ENCODE measurements at places on chromosomes 2 and 18. TPM values are rescaled to one million over a fixed set of nuclear protein-coding genes. Genes with fewer than 3 reads are reported as not detected.
A peak's percentile ranks its signal among the peaks of the same experiment; 100 is the strongest.

DNA sequence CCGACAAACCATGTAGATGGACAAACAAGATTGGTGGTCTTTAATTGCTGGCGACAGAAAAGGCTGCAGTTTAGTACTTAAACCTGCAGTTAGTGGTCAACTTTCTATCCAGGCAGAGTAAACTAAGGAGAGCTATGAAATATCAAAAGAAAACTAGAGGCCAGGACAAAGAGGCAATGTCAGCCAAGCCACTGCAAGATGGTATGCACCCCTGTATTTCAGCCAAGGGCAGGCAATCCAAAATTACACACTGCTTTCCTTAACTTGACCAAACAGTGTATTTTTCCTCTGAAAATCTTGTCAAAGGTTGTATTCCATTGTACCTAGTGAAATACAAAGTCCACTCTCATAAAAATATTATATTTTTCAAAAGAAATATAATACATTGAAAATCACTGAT is 9.3 kb downstream of the NIFK start:
- DNase-seq = no peak

- no peak for DNase-seq
These were observed 37.9 kb downstream of the INHBB start for GRCh38 chr2:120383631-120384340.

DNA sequence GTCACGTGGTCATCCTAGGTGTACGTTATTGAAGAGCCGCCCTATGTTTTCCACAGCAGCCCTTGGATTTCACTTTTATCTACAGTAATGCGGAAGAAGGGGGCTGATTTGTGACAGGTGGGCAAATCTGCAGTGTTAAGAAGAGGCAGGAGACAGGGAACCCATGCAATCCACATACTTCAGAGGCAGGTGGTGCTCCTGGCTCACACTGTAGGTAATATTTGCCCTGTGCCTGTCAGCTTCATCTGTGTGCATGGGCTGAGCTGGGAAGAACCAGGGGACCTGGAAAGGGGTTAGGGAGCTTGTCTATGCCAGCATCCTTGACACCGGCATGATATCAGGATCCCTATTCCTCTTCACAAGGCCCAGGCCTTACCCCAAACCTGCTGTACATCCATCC is 183.9 kb downstream of the SH3RF3 start:
- DNase-seq = no peak

DNA sequence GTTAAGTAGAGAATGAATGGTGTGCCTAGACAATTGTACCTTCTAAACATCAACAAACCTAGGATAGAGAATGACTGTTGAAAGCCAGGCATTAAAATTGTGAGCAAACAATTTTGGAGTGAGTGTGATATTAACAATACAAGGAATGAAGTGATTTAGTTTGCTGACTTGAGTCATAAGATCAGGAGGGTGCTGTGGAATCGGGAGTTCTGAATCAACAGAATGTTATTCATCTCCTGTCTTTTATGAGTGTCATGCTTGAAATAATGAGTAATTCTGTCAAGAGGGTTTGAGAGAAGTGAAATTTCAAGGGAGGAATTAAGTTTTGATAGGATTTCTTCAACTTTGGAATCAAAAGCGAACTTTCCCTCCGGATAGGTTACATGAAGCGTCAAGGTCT is 214.4 kb upstream of the DSEL start:
- DNase-seq = no peak

- DNase-seq = no peak
These were observed 65.9 kb upstream of the ITM2C start for GRCh38 chr2:230798769-230799399.

DNA sequence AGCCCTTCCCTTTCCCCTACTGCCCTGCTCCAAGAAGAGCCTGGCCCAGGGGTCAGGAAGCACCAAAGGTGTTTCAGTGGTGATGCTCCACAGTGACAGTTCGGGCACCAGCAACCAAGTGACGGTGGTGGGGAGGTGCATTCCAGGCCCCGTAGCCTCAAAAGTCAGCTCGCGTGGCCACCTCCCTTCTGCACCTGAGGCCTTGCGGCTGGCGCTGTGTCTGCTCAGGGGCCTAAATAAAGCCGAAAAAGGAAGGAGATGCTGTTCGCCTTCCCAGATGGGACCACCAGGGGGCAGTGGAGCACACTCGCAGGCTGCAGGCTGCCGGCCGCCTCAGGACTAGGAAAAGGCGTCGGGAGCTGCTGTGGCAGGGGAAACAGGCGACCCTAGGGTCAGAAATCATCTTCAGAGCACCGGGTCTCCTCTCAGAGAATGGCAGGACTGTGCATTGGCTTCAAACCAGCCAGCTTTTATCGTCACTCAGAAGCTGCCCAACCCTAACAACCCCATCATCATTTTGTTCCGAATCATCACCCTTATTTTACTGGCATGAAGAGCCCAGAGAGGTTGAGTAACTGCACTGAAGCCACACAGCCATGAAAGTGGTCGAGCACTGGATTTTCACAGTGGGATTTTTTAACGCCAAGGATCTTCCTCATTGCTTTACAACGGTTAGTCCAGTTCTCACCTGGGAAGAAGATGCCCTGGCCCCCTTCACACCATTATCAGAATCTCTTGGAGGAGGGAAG is 213.0 kb upstream of the CELF4 start:
- DNase-seq = peak; percentile 50

- DNase-seq = no peak
These were observed 282.7 kb downstream of the DLGAP1 start for GRCh38 chr18:4172196-4173100.

TXNDC2 gene
- not detected for total RNA-seq

GALR1 gene
- total RNA-seq = 0.03 TPM

Measured in right cardiac atrium (tissue), 5 donors.